ENCODE measurements at places on chromosomes 4 and X.

- no peak for DNase-seq
Measured at GRCh38 chrX:46849933-46850332, 13.1 kb downstream of the RP2 start.

- no peak for DNase-seq
Measured at GRCh38 chrX:84322083-84322827, 134.3 kb upstream of the RPS6KA6 start.

- DNase-seq: no peak
Measured at GRCh38 chrX:9853307-9853706, 67.1 kb downstream of the SHROOM2 start.

DNA sequence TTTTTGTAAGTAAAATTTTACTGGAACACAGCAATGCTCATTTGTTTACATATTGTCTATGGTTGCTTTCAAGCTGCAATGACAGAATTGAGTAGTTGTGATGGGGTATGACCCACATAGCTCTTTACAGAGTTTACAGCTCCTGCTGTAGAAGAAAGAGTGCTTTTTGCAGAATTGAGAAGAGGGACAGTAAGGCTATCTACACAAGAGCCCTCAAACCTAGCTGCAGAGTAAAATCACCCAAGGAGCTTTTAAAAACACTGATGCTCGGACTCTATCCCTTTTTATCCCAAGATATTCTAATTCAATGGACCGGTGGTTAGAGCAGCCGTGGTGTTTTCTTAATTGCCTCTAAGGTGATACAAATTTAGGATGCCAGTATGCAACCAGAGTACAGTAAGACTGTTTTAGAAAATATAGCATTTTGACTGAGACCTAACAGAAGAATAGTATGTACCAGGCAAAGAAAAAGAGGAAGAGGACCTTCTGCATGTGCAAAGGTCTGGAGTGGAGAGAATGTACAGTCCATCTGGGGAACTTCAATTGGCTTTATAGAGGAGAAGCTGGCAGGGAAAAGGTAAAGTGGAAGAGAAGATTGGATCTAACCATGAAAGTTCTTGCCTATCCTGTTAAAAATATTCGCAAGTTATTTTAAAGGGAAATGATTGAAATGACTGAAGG lies 663.6 kb upstream of the CPEB2 start:
- no peak for DNase-seq

DNA sequence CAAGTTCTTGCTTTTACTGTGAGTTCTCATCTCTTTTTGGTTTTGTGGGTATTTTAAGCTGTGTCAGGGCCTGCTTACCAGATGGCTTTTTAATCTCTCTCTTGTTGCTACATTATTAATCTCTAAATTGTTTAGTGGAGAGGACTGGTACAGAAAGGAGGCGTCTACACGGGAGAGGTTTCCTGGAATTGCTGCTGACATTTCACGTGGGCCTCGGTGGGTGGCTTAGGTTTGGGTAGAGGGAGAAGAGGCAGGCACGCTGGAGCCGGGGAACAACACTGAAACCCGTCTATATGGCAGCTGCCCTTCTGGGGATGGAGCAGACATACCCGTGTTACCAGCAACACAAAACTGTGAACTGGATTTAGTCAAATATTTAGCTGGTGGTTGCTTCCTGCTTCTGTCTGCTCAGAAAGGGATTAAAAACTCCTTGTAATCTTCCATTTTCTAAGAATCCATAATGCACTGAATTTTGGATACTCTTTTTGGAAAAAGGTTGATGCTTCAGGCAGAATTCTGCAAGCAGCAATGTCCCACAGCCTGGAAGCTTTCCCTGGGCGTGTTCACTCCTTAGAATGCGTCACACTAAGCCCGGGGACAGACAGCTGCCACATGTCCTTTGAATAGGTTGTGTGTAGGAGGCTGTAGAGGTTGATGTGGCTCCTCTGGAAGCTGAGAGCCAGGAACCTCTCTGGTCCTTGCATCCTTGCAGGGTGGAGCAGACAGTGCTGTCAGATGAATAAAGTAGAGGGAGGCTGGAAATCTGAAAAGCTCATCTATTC lies 199.8 kb upstream of the GATB start:
- DNase-seq: no peak

DNA sequence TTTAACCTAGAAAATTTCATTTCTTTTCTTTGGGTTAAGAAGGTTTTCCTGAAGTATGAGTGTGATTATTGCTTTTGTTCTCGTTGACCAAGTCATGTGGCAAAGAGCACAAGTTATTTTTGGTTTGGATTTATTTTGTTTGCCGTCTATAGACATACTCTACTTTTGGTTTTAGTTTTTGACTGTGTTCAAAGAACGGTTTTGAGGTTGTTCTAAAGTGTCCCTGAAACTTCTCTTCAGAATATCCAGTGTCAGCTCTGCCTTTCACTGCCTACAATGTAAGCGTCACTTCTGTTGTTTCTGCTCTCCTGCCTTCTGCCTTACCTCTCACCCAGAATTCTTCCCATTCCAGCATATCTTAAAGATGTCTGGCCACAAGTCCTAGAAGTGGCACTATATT lies 812.2 kb downstream of the C4orf33 start:
- no peak for DNase-seq

- no peak for DNase-seq
Measured at GRCh38 chrX:4484266-4484665, 770.8 kb upstream of the PRKX start.

DNA sequence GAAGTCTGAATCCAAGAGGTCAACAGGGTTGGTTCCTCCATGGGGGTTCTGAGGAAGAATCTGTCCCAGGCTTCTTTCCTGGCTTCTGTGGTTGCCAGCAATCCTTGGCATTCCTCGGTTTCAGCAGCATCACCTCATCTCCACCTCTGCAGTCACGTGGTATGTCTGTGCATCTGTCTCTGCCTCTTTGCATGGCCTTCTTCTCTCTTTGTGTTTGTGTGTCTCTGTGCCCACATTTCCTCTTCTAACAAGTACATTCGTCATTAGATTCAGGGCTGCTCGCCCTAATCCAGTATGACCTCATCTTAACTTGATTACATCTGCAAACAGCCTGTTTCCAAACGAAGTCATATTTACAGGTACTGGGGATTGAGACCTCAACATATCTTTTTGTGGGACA lies 114.0 kb downstream of the BCOR start:
- DNase-seq: no peak

DNA sequence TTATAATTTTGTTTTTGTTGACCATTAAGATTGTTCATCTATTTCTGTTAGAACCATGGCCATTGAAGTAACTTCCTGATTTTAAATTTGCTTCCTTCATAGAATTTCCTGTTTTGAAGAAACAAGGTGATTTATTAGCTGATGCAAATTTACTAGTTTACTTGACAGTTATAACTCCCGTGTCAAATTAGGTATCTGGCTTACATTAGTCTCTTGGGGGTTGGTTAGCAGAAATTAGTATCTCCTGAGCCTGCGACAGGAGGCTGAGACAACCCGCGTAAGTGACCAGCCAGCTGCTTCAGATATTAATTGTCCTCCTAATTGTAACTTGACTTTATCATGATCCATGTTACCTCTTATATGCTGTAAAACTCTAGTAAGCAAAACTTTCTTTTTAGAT lies 154.3 kb downstream of the CFAP299 start:
- DNase-seq: no peak

DNA sequence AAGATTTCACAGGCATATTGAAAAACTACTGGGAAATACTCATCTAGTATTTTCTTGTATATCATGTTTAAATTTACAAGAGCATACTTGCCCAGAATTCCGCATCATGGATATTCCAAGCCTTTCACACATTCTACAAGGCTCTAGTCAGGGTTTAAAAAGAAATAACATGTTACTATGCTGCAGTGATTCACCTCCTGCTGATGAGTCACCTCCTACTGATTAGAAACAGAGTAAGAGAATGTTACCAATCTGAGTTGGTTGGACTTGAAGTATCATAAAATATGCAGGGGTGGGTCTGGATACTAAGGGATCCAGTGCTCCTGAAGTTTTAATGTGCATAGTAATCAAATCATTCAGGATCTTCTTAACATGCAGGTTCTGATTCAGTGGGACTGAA lies 192.0 kb upstream of the ANK2 start:
- no peak for DNase-seq

GRCh38 chr4:170428929-170429328 lies 339.2 kb upstream of the AADAT start:
- no peak for DNase-seq

- DNase-seq: no peak
Measured at GRCh38 chrX:39795605-39796004, 302.2 kb downstream of the BCOR start.

DNA sequence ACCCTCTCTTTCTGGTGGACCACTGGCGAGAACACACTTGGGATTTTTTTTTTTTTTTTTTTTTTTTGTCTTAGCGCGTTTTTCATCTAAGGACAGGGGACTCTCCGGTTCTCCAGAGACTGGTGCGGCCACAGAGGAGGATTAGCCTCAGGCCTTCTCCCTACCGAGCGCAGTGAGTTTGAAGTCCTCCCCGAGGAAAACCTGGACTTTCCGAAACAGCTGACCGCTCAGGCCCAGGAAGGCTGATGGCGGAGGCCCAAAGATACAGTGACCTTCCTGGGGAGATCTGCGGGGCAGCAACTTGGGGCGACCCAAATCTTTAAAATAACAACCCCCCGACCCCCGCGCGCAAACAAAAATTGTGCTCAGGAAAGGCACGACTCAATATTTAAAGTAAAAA lies 9.2 kb downstream of the NKX3-2 start:
- DNase-seq: no peak

DNA sequence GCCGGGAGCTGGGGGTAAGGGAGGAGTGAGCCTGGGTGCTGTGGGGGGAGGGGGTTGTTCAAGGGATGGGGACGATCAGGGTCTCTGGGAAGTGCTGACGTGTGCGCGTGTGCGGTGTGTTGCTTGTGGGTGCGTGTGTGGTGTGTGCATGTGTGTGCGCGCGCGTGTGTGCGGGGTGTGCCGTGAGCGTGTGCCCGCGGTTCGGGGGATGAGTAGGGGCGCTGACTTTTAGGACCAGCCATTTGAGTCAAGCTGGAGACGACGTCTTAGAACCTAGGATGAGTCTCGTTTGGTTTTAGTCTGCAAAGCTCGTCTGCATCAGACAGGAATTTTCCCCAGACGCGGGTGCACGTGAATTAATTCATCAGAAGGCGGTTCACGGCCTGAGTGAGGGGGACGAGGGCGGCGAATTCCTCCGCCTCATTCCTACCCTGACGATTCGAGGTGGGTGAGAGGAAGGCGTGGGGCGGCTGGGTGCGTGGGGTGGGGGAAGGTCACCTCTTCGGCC lies 950 bp upstream of the TMEM271 start:
- no peak for DNase-seq

GRCh38 chr4:102610007-102610406 lies 108.8 kb downstream of the NFKB1 start:
- DNase-seq: no peak

- no peak for DNase-seq
Measured at GRCh38 chr4:15455290-15455689, 14.4 kb upstream of the CC2D2A start.

GRCh38 chrX:69429339-69430015 lies 74.6 kb upstream of the NALF2 start:
- no peak for DNase-seq

DNA sequence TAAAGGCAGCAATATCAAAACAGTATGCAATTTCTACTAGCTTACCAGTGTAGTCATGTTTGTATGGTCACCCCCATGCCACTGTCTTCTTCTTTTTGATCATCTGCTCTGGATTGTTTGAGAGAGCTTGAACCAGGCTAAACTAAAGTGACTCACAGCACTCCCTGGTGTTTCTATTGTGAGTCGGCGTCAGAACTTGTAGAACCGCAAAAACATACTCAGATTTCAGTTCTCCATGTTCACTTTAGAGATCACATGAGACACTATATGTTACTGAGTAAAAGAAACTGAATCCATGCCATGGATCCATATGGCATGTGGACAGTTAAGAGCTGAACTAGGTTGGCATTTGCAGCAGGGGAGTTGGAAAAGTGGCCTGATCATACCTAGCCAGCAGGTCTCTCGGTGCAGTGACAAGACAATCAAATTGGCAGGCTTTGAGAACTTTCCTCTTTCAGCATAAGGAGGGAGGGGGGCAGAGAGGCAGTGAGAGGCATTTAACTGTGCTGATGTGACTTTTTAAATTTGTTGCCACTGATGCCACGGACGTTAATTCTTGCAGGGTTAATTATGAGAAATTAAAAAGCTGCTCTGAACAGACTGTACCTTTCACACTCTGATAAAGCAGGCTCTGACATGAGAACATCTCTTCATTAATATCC lies 88.4 kb downstream of the AFF2 start:
- no peak for DNase-seq

GRCh38 chrX:108122748-108123147 lies 31.2 kb downstream of the ATG4A start:
- no peak for DNase-seq

DNA sequence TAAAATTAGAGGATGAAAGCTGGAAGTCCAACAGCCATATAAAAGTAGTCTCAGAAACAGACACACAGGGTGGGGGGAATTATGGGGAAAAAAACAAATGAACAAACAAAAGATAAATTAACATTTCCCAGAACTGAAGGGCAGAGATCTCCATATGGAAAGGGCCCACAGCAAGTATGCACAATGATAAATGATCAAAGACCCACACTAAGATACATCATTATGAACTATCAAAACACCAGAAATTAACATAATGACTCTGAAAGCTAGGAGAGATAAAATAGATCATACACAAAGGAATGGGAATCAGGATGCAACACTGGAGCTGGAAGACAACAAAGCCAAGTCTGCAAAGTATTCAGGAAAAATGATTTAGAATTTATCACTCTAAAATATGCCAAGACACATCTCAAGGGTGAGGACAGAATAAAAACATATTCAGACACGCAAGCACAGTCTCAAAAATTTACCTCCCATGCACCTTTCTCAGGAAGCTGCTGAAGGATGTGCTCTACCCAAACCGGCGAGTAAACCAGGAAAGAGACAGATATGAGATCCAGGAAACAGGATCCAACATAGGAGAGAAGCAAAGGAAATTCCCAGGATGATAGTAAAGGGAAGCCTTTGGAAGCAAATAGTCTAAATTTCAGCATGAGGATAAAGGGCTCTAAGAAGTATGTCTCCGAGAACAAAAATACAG lies 30.7 kb upstream of the KCNE5 start:
- DNase-seq: no peak

- no peak for DNase-seq
Measured at GRCh38 chrX:114152130-114152529, 431.8 kb upstream of the HTR2C start.

DNA sequence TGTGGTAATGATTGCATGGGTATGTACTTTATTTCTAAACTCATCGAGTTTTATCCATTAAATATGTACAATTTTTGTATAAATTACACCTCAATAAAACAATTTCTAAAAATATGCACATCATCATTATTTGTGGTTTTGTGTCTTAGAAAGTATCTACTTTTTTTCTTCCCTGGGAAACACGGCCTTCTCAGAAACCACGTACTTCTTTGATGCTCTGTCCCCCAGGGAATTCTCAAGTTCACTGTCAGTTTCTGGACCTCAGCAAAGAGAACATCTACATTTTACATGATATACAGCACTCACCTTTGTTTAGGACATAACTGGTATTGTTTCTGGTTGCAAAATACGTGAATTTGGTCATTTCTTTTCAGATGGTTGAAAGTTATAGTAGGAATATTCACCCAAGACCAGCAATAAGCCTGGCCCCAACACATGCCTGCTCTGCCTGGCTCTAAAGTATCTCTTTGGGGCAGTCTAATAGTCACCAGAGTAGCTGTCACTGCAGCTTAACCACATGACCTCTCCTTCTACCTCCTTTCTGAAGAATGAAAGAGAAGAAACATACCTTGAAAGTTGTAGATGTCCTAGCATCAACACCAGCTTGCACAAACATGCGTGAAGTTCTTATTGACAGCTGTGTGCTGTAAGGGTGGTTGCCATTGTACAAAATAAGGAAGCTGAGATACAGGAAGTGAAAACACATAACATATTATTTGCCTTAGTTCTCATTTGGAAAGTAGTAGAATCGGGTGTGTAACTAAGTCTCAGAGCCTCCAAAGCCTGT lies 48.4 kb upstream of the SPANXN4 start:
- DNase-seq: no peak

All from SHP77 treated with DMSO at 0.1 percent for 48 hours (cell line).